ENCODE measurements at places on chromosomes 13 and 19.

- DNase-seq = peak; percentile 51
Observed at GRCh38 chr13:113758651-113759524, at the start of gene TMEM255B. TSS of gene TMEM255B (plus strand) at chr13:113759226. CDS start at chr13:113759270, 44 bp downstream.

DNA sequence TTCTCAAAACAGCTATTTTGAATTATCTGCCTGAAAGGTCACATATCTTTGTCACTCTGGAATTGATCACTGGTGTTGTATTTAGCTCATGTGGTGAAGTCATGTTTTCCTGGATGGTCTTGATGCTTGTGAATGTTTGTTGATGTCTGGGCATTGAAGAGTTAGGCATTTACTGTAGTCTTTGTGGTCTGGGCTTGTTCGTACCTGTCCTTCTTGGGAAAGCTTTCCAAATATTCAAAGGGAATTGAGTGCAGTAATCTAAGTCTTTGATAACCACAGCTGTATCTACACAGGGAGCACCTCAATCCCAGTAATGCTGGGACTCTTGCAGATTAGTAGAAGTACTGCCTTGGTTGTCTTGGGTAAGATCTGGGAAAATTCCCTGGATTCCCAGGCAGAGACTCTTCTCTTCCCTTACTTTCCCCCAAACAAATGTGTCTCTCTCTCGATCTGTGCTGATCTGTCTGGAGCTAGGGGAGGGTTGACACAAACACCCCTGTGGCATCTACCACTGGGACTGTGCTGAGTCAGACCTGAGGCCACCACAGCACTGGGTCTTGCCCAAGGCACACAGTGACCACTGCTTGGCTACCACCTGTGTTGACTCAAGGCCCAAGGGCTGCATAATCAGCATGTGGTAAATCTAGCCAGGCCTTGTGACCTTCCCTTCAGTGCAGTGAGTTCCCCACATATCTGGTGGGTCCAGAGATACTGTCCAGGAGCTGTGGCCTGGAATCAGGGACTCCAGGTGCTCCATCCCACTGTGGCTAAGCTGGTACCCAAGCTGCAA lies 5.5 kb upstream of the CYP4F3 start:
- DNase-seq = no peak

DNA sequence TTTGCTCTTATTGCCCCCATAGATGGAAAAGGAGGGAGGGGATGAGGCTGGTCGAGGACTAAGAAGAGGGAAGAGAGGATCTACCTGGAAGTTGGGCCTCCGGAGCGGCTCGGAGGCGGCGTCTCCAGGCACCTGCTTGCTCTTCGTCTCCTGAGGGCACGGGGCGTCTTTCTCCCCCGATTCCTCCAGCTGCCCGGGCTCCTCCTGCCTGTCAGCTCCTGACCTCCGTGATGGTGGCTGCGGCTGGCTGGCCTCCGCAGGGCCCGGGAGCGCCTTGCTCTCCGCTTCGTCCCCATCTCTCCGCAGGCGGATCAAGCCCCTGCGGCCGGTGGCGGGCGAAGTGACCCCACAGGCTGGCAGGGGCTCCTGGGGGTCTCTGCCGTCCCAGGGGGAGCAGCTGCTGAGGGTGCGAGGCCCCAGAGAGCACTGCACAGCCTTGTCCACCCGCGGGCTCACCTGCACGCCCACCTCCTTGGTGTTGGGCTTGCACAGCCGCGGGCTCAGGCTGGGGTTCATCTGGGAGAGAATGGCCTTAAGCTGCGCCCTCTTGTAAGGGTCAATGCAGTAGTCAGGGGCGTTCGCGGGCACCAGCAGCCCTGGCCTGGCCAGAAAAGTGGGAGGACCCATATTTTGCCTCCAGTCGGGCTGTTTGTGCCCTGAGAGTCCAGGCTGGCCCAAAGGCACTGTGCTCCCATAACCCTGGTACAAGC lies 3.8 kb downstream of the ZAR1L start:
- no peak for DNase-seq

GRCh38 chr13:39379118-39379517 lies 223.9 kb downstream of the LHFPL6 start:
- peak; percentile 25 for DNase-seq

DNA sequence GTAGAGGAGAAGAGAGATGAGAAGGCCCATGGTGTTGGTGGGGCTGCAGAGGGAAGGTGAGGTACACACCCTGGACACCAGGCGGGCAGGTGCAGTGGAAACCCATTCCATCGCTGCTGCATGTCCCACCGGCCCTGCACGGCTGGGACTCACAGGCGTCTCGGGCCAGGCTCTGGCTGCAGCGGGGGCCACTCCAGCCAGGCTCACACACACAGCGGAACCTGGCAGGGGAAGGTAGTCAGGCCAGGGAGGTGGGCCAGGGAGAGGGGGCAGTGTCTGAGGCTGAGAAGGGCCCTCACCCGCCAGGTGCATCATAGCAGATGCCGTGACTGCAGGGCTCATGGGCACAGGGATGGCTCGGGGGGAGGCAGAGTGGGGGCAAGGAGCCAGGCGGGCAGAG lies 15.6 kb downstream of the NOTCH3 start:
- DNase-seq = no peak

- no peak for DNase-seq
Observed at GRCh38 chr19:2329501-2329916, 1.0 kb downstream of the SPPL2B start.

- DNase-seq = no peak
Observed at GRCh38 chr13:39108783-39109182, 70.5 kb downstream of the NHLRC3 start.

DNA sequence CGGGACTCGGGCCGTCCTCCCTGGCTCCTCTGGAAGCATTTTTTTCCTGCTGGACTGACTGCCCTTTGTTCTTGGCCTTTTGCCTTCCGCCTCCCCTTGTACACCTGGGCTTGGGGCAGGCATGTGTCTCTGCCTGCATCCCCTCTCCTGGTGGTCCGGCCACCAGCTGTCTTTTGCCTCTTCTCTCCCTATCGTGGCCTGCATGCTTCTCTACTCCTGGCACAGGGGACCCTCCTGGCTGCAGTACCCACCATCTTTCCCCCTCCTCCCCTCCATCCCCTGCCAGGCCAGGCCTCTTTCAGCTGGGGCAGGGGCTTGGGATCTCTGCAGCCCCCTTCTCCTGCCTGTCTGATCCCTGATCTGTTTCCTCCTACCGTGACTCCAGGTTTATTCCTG lies 12.1 kb downstream of the WTIP start:
- DNase-seq = no peak

DNA sequence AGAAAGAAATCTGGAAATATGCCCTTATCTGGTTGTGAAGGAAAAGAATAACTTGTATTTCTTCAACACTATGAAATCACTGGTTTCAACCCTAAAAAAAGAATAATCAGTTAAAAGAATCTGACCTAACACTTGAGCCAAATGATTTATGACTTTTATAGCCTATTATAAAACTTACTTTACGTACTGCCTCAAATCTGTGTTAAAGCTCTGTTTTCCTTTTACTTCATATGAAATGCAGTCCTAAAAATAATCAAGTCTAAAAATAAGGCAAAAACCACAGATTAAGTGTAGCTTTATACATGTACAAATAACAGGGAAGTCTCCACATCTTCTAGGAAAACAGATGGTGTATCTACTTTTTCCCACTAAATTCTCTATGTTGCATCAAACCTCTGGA lies 101.3 kb downstream of the VWA8 start:
- DNase-seq = no peak

- no peak for DNase-seq
Observed at GRCh38 chr19:7000333-7000732, 20.9 kb downstream of the MBD3L2B start.

- DNase-seq = peak; percentile 74
Observed at GRCh38 chr13:114025714-114026431, 52.0 kb upstream of the C13orf46 start.

DNA sequence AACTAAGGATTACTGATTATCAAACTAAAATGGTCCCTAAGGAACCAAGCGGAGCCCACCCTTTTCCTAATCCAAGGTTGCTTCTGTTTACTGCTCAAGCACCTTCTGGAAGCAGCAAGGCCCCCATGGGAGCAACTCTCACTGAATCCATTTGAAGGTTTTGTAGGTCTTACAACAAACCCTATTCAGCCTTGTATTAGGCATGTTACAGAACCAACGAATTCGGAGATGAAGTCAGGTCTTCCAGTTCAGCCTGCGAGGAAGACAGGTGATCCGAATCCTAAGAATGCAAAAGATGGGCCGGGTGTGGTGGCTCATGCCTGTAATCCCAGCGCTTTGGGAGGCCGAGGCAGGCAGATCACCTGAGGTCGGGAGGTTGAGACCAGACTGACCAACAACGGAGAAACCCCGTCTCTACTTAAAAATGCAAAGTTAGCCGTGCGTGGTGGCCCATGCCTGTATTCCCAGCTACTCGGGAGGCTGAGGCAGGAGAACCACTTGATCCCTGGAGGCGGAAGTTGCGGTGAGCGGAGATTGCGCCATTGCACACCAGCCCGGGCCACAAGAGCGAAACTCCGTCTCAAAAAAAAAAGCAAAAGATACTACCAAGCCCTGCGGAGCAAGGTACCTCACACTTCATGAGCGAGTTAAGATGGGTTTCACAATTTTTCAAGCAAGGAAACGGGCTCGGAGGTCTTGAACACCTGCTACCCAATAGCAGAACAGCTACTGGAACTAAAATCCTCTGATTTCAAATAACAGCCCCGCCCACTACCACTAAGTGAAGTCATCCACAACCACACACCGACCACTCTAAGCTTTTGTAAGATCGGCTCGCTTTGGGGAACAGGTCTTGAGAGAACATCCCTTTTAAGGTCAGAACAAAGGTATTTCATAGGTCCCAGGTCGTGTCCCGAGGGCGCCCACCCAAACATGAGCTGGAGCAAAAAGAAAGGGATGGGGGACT lies 609 bp downstream of the ZAR1L start:
- DNase-seq = no peak

GRCh38 chr19:57934820-57935665 lies at the start of gene ZNF418:
TSS of gene ZNF418 (minus strand) at chr19:57935402. CDS start at chr19:57933822, 1,580 bp downstream.
- DNase-seq = no peak

DNA sequence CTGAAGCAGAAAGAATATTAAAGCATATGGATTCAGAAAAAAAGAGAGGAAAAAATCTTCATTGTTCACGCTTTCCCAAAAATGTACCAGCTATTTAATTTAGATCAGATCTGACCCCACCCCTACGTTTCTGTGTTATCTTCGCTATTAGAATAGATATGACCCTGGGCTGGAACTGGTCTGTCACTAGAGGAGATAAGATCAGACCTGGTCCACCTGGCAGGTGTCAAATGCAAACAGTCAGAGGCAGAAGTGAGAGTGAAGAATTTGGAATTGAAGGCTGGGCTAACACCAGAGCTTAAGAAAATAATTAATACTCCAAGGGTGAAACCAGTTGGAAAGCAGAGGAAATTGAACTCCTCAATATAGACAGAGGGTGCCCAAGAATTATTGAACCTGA lies 30.0 kb upstream of the MBNL2 start:
- DNase-seq = peak; percentile 27

- no peak for DNase-seq
Observed at GRCh38 chr13:33125821-33126570, 109.8 kb downstream of the KL start.

DNA sequence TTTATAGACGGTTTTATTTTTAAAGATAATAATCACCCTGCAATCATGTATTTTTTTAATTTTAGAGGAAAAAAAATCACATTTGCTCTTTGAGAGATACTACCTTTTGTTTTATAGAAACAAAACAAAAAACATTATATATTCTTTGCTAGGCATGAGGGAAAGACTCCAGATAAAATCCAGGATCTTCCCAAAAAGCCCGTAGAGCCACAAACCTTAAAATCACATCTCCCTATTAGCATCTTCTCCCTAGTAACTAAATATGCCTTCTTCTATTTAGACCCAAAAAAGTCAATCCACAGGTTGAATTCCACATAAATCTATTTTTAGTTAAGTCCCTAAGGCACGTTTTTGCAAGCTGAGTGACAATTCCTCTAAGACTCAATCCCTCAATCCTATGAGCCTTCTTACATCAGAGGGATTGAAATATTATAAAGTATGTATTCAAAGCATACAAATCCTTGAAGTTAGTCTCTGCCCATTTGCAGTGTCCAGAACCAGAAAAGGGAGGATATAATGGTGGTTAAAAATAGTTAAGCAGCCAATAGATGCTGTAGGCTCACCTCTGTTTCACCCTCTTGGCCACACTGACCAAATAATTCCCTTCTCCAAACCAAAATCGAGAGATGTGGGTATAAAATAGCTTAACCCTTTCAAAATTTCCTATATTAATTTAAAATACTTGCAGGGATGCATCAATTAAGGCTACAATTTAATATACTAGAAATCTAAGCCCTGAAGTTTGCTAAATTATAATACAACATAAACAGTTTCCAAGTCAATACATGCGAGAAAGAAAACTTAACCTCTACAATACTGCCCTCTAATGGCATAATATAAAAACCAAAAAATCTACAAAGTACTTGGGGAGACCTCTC lies 64.0 kb downstream of the SERP2 start:
- peak; percentile 54 for DNase-seq

GRCh38 chr13:85528491-85529217 lies 270.6 kb downstream of the SLITRK6 start:
- peak; percentile 21 for DNase-seq

DNA sequence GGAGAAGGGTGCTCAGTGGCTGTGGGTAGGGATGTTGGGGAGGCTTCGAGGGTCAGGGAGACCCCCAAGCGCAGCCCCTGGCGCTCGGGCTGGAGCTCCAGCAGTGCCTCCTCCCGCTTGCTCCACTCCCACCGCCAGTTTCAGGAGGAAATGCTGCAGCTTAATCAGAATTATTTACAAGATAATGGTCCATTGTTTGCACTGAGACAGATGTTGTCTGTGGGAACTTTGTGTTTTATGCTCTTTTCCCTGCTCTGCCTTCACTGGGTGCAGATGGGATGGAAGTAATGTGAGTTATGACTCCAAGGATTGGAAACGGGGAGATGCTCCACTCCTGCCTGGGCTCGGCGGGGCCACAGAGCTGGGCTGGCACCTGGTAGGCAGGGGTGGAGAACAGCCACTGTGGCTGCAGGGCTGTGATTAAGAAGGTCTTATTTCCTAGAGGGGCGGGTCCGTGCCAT lies 192.4 kb downstream of the ZNF536 start:
- no peak for DNase-seq

GRCh38 chr13:97471711-97472110 lies 37.7 kb downstream of the RAP2A start:
- DNase-seq = no peak

GRCh38 chr13:98722958-98723357 lies 29.5 kb downstream of the SLC15A1 start:
- DNase-seq = no peak

- DNase-seq = no peak
Observed at GRCh38 chr19:38130399-38130798, 93.6 kb downstream of the DPF1 start.

GRCh38 chr19:36819130-36819630 lies 19.0 kb downstream of the ZNF790 start:
- DNase-seq = no peak
